ENCODE measurements at places on chromosomes 7 and 10.

DNA sequence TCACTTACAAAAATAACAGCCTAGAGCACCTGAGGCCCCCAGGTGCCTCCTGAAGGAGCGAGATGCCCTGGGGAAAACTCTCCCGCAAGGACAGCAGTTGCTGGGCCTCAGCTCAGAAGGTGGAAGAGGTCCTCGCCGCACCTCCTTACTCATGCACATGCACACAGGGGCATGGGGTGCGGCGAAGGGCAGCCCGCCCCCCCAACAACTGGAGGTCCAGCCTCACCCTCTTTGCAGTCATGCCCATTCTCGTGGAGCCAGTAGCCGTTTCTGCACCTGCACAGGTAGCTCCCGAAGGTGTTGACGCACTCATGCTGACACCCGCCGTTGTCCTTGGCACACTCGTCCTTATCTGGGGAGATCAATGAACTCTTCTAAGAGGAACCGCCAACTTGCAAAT is 19.9 kb upstream of the OPALIN start:
- DNase-seq, result no peak

DNA sequence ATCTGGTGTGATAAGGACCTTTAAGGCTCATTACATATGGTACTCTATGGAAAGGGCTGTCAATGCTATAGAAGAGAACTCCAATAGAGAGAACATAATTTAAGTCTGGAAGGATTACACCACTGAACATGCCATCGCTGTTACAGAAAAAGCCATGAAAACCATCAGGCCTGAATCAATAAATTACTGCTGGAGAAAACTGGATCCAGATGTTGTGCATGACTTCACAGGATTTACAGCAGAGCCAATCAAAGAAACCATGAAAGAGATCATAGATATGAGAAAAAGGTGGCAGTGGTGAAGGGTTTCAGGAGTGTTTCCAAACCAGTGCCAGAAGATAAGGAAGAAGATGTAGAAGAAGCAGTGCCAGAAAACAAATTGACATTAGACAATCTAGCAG is 18.9 kb upstream of the GPR22 start:
- DNase-seq, result no peak

DNA sequence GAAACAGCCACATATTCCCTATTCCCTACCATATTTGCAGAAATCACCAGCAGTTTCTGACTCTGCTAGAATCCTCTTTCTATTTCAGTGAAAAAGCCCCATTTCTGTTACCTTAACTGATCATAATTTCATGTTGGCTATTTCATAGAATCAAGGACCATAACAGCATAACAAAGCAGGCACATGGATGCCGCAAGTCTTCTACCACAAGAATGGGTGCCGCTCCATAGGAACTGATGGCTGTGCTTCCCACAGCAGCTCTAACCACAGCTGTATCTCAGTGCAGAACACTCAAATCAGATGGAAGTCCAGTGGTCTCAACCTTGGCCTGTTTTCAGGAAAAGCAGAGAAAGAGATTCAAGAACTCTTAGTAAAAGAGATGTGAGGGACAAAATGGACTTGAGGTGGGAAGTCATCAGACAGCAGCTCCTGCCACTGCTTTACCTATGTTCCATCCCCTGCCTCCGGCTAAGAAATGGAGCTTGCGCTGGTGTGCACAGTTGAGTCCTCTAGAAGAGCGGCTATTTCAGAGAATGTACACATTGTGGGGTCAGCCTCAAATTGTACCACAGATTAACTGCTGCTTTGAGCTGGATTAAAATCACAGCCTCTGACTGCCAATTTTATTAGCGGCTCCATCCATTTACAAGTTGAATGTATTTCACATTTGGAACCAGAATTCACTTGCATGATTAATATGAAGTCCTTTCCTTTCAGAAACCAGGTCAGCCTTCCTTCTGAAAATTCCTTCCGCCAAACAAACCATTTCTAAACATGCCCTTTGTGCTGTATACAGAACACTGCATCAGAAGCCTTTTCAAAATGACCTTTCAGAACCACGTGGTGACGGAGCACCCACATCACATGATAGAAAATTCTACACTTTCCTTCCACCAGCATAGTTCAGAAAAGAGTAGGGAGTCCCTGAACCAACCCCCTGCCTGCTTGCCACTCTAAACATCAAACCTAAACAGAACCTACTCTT is 7.7 kb downstream of the PTPRN2 start:
- no peak for DNase-seq

DNA sequence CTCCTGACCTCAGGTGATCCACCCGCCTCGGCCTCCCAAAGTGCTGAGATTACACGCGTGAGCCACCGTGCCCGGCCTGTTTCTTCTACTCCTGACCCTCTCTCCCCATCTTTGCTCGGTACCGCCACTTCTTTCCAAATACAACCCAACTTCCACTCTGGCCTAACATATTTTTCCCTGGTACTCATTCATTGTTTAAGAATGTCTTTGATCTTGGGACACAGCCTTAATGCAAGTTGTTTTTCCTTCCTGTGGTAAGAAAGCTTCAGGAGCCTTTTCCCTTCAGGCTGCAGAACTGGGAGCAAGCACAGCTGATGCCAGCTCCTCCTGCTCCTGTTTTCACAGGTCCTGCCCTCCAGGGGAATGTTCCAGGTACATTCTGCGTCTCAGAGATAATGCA is 13.7 kb downstream of the CALML3 start:
- no peak for DNase-seq

- DNase-seq, result peak; percentile 72
These were observed 68.7 kb downstream of the GNA12 start for GRCh38 chr7:2775376-2775775.

DNA sequence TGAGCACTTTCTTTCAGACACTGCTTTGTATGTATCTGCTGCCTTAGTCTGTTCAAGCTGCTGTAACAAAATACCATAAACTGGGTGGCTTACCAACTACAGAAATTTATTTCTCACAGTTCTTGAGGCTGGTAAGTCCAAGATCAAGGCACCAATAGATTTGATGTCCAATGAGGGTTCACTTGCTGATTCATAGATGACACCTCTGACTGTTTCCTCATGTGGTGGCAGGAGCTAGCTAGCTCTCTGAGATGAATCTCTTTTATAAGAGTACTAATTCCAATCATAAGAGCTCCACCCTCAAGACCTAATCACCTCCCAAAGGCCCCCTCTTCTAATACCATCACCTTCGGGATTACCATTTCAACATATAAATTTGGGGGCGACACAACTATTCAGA is 76.6 kb upstream of the ADO start:
- no peak for DNase-seq

GRCh38 chr10:33193057-33193700 is 141.3 kb downstream of the NRP1 start:
- DNase-seq, result peak; percentile 83

DNA sequence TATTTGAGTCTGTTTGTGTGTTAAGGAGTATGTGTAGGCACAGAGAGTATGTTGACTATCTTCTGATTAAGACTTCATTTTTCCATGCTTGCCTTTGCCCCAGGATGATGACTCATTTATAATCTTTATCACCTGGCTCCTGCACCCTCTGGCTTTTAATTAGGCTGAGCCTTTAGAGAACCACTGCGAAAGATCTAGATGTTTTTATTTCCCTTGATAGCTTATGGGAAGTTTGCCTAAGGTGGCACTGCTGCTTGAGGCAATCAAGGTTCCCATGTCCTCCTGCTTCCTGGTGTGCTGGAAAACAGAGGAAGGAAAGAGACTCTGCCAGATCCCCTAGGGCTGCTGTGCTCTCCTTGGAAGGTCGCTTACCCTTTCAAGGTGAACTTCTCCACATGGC is 114.6 kb downstream of the ARL4A start:
- DNase-seq, result no peak

DNA sequence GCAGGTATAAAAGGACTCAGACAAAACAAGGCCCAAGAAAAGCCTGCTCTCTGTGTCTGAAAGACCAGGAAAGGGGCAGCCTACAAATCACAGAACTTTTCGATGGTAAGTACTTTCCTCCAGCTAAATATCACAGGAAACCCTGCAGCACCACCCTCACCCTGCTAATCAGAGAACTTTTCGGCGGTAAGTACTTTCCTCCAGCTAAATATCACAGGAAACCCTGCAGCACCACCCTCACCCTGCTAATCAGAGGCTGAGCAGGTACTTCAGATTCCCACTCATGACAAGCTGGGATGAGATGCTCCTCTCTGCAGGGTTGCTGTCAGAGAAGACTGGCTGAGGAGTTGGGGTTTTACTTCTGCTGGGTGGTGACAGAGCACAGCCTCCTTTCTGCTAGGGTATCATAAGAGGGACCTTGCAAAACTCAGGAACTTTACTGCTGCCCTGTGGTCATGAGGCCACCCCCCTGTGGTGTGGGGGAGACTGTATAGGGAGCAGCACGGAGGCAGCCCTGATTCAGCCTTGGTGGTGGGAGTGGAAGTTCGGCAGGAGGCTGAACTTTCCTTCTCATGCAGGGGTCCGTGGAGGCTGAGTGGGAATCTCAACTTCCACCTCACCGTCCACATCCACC is 7.2 kb downstream of the WDR37 start:
- DNase-seq, result no peak

Measured in Ammon's horn (tissue), 1 donor.